ENCODE measurements at places on chromosomes 12 and 14.
A peak's percentile ranks its signal among the peaks of the same experiment; 100 is the strongest.

GRCh38 chr14:93803408-93804318, 15.4 kb upstream of the PRIMA1 start:
- no peak for DNase-seq

DNA sequence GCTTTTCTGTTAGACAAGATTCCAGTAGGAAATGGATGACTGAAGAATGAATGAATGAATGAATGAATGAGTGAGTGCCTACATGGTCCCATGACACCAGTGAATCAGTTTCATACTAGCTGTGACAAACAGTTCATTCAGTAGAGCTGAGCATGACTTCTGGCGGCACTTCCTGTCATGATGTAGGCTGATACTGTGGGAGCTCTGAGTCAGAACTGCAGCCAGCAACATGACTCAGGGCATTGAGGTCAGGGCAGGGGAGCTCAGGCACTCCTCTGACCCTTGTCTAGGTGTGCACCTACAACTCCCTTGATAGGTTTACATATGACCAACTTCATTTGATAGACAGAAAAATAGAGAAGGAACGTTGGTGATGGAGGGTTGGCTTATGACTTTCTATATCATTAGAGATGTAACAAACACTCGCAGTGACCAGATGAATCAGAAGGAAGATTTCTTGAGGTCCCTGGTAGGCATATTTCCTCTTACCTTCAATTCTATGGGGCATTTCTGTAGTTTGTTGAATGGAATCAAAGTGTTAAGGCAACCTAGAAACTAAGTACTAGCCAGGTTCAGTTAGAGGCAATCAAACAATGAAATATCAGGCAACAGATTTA, 139.3 kb upstream of the ARHGAP5 start:
- peak; percentile 69 for DNase-seq

- peak; percentile 64 for DNase-seq
Measured at GRCh38 chr12:79886917-79887519, 47.9 kb downstream of the PPP1R12A start.

DNA sequence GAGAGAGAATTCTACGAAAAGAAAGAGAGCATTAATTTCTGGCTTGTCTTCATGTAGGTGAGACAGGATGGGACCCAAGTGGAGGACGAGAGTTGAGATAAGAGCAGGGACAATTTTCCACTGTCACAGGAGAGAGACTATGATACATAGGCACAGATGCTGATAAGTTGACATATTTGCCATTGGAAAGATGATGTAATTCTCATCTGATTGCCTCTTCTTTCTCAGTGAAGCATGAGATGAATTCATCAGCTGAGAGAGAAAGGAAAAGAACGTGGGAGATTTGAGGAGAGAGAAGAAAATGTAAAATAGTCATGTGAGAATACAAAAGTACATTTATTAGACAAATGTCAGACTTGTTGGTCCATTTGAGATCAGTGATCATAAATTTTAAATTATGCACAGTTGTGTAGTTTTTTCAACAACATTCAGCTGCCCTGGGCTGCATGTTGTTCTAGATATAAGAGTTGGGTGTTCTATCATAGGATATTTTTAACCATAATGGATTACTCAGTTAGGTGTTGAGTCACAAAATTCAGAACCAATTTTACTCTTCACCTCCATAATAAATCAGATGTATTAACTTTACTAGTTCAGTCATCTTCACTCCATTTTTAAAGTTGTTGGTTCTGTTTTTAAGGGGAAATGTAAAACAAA, 222.9 kb downstream of the DPY19L2 start:
- no peak for DNase-seq

DNA sequence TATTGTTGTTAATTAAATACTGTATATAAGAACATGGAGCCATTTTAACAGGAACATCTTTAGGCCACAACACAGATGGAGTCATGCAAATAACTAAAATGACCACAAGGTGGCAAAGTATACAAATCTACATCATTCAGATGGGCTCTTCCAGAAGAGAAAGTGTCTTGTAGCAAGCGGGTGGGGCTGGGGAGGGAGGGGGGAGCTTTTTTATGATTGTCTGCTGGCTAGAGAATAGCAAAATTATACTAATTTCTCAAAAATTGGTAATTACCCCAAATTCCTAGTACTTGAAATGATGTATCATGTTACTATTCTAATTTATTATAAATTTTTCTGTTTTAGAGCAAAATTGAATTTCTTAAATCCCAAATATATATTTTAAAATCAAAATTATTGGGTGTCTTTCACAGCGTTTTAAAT, 378.7 kb downstream of the PRKD1 start:
- DNase-seq = peak; percentile 70

DNA sequence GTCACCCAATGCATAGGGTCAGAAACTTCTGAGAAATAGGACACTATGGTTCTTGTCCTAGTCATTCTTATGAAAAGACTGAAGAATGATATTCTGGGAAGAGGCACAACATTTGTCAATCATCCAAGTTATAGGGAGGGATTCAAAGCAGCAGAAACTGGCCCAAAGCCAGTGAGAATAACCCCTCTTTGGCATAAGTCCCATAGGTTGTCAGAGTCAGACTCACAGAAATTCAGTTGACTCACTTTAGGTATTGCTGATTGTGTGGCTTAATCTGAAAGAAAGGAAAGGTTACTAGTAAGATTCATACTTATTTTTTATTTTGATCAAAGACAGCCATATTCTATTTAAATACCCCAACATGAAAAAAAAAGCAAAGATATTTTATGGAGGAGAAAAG, 151.0 kb downstream of the SRGAP1 start:
- peak; percentile 59 for DNase-seq

DNA sequence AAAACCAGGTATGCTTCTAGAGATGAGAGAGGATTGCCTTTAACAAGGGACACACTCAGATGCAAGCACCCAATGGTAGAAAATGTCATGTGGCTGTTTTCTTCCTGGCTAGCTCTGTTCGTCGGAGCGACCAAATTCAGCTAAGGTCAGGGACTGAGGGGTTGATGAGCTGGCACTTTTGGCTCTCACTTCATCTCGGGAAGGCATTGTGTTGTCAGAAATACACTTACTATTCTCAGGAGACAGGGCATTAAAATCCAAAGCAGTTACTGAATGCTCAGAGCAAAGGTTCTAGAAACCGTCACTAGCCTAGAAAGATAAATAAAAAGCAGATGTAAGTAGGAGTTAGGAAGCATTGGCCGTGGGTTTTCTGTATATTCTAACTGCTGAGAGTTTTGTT, 275.7 kb upstream of the SSTR1 start:
- peak; percentile 20 for DNase-seq

- DNase-seq = peak; percentile 17
Measured at GRCh38 chr12:127803545-127803944, 463.4 kb upstream of the TMEM132C start.

DNA sequence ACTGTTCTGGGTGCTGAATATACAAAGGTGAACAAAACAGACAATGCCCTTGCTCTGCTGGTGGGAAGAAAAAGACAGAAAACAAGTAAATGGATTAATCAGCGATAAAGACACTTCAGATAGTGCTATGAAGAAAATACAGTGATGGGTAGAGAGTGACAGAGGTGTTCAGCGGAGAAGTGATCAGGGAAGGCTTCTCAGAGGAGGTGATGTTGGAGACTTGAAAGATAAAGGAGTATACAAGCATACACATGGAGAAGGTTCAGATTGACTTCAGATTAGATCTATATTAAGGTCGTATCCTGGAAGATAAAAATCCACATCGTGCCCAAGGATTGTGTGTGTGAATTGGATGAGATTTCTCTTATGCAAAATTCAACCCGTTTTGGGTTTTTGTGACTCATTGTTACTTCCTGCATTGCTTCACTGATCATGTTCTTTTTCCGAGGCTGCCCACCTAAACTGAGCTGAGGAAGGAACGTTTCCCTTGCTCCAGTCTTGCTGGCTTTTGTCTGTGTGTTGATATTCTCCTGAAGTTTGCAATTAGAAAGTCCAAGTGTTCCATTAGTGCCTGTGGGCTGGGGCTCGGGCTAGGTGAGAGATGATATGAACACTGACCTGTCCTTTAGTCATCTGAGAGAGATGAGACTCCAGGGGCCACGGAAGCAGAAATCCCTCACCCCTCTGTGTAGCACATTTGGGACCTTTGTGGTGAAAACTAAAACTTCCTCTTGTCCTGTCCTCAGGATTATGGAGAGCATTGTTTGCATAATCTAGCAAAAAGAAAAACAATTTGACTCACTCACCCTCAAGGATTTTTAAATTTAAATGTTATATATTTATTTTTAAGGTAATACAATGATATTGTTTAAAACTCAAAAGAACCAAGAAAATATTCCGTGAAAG, 27.6 kb downstream of the PLXNC1 start:
- DNase-seq = peak; percentile 22

DNA sequence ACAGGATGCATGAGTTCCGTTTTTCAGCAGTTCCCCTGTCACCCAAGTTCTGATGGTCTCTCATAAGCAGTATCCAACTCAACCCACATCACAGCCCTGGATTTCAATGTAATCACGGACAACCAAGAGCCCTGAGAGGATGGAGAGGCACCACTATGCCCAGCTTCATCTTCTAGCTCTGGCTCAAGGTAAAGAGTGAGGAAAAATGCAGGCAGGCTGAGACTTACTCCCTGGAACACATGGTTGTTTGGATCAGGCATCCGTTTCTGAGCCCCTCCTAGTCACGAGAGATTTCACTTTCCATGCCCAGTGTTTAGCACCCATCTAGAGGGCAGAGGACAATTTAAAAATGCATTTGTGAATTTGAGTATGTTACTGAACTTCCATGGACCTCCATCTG, 45.0 kb downstream of the ANO2 start:
- no peak for DNase-seq

GRCh38 chr12:120539303-120539702, 5.1 kb downstream of the RNF10 start:
- DNase-seq = peak; percentile 29

DNA sequence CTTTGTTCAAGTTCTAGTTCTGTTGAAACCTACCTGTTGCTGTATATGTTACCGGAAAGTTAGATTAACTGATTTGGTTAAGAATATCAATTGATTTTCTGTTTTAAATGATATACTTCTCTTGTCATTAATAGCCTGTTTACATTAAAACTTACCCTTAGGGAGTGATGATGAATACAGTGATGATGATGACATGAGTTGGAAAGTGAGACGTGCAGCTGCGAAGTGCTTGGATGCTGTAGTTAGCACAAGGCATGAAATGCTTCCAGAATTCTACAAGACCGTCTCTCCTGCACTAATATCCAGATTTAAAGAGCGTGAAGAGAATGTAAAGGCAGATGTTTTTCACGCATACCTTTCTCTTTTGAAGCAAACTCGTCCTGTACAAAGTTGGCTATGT, 33.0 kb downstream of the CAND1 start:
- DNase-seq = no peak

GRCh38 chr12:52918351-52918750, 13.5 kb upstream of the KRT8 start:
- no peak for DNase-seq

- no peak for DNase-seq
Measured at GRCh38 chr14:28323366-28323765, 443.2 kb upstream of the FOXG1 start.

DNA sequence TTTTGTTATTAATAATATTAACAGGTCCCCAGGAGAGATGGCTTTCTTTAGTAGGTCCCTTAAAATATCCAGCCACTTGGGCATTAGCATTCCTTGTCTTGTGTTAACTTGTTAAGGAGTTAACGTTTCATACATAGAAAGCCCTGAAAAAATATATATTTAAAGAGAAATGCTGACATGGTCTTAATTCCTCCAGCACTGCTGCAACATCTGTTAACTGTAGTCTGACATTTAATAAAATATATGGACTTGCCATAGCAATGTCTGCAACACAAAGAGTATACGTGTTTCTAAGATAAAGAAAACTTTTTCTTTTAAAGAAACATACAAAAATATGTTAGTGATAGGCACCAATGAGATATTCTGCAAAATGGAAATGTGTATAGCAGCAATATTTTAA, 10.0 kb downstream of the SLC38A4 start:
- DNase-seq = no peak

DNA sequence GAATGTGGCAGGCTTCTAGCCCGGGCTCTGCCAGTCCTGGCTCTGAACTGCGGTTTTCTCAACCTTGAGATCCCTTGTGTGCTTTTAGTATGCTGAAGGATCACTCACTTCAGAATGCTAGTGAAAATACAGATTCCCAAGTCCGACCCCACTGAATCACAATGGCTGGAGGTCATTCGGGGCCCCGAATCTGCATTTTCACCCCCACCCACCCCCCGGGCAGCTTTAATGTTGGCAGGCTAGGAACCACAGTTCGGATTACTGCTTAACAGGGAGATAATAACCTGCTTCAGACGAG, 573 bp upstream of the SUSD6 start:
- no peak for DNase-seq

- DNase-seq = peak; percentile 55
Measured at GRCh38 chr12:55818886-55819285, 1.0 kb downstream of the ORMDL2 start.

GRCh38 chr14:24315807-24316596, 4.7 kb downstream of the LTB4R start:
- DNase-seq = no peak

DNA sequence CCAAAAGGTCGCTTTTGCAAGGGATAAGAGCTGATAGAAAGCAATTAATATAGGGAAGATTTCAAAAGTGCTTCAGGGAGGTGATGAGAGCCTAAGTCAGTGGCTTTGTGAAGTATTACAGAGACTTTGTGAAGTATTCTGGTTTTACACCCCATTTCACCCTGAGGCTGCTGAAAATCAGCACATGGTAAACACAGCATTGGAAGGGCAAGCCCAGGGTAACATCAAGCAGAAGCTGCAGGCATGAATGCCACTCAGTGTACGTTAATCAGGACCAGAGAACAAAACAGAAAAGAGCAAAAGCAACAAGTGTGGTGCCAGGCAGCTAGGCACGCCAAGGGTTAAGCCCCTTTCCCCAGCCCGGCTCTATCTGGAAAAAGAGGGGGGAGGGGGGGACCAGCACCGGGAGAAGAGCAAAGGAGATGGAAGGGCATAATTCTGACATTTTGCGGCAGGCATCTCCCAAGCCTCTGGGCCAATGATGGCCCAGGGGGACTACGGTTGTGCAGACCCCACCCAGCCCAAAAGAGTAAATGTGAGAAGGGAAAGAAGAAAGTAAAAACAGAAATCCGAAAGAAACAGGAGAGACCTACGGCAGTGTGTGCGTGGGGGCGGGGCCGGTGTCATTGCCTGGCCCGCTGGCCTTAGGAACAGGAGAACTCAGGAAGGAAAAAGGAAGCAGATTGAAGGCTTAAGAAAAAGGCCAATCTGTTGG, 58.9 kb downstream of the DHRS2 start:
- DNase-seq = peak; percentile 47

GRCh38 chr12:113875691-113876090, 90.4 kb downstream of the RBM19 start:
- DNase-seq = peak; percentile 58
